HFFc6 (cell line): ENCODE measurements at places on chromosomes 3 and 15.

GRCh38 chr15:62378772-62379498, 213.8 kb upstream of the C2CD4B start:
- no peaks in the 10 kb centered on the region for H3K4me1 ChIP-seq
- H3K27me3 ChIP-seq: peaks cover 14% of the 10 kb centered on the region

DNA sequence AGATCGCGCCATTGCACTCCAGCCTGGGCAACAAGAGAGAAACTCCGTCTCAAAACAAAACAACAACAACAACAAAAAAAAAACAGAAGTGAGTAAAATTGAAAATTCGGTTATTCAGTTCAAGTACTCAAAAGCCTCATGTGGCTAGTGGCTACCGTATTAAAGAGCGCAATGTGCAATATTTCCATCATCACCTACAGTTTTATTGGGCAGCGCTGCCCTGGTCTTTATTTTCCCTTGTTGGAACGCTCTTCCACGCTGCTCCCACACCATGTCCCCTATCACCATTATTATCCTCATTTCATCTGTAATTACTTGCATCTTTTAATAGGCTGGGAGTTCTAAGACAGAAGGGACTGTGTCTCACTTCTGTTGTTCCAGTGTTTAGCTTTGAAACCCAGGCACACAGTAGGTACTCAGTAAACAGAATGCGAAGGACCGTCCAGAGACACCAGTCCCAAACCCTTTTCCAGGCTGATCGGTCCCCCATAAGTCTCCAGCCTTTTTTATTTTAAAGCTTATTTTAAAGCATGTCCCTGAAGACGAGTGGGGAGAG, 423 bp upstream of the HACD3 start:
- peaks cover 50% of the 10 kb centered on the region for H3K4me1 ChIP-seq
- H3K27me3 ChIP-seq: no peaks in the 10 kb centered on the region
- H3K36me3 ChIP-seq: no peaks in the 10 kb centered on the region; the same call in 1 of the 2 replicates
- DNase-seq: no peak
- peak overlapping the region; percentile 89 for H3K4me3 ChIP-seq

GRCh38 chr3:134449951-134450350, 35.8 kb downstream of the ANAPC13 start:
- no peak overlapping the region for H3K4me3 ChIP-seq
- H3K27ac ChIP-seq: no peak overlapping the region
- DNase-seq: no peak
- H3K27me3 ChIP-seq: no peaks in the 10 kb centered on the region
- peaks cover 9% of the 10 kb centered on the region; the same call in 1 of the 2 replicates for H3K36me3 ChIP-seq
- H3K4me1 ChIP-seq: peaks cover 70% of the 10 kb centered on the region

DNA sequence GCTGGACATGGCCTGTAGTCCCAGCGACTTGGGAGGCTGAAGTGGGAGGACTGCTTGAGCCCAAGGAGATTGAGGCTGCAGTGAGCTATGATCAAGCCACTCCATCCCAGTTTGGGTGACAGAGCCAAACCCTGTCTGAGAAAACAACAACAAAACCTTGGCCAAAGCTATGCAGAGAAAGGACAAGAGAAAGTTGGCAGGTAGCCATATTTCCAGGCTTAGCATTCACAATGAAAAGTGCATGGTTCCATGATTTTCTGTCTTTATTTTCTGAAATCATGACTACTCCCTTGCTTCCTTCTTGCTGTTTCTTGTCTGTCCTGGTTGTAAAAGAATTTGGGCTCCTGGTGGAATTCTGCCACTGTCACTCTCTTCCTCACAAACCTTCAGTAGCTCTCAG, 284.6 kb upstream of the C2CD4B start:
- H3K4me1 ChIP-seq: peaks cover 59% of the 10 kb centered on the region
- H3K27ac ChIP-seq: no peak overlapping the region
- peaks cover 2% of the 10 kb centered on the region; the same call in 1 of the 2 replicates for H3K27me3 ChIP-seq

DNA sequence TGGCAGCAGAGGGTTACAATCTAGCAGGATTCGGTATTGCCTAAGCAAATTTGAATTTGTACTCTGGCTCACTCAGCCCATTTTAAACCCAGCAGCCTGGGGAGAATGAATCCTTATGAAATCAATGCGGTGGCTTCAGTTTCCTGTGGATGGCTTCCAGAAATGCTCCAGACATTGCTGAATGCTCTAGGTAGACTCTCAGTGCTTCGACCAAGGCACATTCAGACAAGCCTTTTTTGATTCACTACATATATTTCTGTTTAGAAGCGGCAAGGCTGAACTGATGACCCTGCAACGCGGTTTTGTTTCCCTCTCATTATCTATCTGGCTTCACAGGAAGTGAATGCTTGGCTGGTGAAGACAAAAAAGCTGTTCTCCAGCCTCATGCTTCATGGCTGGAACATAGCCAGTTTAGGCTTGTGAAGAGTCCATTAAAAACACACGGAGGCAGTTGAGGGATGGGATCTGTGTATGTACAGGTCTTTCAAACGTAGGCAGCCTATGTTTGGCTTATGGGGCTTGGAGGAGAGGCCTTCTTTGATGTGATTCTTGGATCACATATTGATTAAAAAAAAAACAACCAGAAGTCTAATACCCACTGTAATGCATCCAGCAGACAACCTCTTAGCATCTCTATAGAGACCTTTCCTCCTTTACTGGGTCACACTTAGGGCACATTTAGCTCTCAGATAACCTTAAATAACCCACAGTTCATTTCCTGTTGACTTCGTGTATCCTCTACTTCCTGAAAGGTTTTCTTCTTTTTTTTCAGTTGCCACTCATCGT, 400.2 kb upstream of the TBL1XR1 start:
- peak; percentile 62 for DNase-seq
- H3K4me1 ChIP-seq: peaks cover 64% of the 10 kb centered on the region
- H3K27ac ChIP-seq: peak overlapping the region; percentile 84

GRCh38 chr3:184598574-184598927, 37.0 kb downstream of the EPHB3 start:
- no peaks in the 10 kb centered on the region for H3K4me1 ChIP-seq
- no peaks in the 10 kb centered on the region for H3K36me3 ChIP-seq
- peaks cover 30% of the 10 kb centered on the region for H3K27me3 ChIP-seq
- no peak overlapping the region for H3K27ac ChIP-seq
- no peak overlapping the region for H3K4me3 ChIP-seq
